Activated naive CD4-positive, alpha-beta T cell treated with anti-CD3 and anti-CD28 coated beads, Interleukin-2, amount 50 U/mL, for 16 hours (primary cell): ENCODE measurements at places on chromosomes 1 and 21.

DNA sequence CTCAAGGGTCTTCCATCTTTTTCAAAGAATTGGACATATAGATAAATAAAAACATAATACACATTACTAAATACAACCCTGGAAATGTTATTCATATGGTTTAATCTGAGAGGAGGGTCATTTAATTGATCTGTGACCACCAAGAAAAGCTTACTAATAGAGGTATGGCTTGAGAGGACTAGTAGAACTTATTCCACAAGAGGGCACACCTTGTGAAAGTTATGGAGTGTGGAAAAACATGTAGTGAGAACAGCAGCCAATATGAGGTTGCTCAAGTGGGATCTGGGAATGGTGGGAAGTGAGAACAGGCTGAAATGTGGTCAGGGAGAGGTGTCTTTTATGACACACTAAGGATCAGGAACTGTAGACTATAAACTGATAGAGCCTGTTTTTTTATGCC, 973.5 kb upstream of the B3GALT2 start:
- no peak for DNase-seq

DNA sequence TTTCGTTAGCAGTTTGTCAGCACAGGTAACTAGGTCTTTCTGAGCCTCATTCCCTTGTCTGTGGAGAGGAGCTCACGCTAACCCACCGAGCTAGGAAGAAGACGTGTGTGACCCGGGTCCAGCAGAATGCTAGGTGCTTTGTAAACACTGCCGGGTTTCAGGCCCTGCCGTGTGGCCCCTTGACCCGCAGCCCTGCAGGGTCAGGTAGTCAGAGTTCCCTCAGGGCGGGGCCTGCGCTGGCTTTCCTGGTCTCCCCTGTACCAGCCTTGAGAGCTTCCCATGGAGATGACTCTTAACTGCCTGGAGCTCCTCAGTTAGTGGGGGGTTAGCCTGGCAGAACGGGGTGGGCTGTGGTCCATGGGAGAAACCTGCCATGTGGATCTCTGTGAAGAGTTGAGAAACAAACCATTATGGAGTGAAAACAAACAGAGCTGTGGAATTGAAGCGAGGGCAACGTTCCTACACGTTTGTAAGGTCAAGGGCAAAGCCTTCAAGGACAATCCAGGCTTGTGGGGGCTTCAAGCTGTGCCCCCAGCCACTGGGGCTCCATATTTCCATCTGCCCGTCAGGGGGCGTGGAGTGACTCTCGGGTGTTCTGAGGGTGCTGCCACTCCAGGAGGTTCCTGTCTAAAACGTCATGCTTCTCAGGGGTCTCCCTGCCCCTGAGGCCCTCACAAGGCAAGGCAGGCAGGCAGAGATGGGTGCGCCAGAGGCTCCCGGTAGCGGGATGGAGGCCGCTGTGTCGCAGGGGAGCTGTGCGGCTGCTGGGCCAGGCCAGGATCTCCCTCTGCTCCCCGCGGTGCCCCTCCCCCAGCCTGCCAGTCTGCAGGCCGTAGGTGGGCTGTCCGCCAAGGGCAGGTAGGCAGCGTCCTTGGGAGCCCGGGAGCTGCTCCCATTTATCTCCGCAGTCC, 23.8 kb downstream of the LHX4 start:
- no peak for DNase-seq

GRCh38 chr1:116389686-116390085, 16.6 kb downstream of the ATP1A1 start:
- no peak for DNase-seq

DNA sequence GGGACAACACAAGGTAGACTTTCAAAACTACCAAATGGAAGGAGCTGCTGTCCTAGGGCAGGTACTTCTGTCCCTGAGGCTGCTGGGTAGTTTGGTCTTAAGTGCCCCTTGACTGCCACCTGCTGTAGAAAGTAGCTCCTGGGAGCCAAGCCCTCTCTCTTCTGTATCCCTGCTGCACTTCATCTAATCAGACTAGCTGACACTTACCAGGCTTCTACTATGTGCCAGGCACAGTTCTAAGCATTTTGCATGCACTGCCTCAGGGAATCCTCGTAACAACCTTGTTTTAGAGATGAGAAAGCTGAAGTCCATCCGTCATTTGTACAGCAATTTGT, 15.9 kb upstream of the SRSF4 start:
- peak; percentile 18 for DNase-seq

DNA sequence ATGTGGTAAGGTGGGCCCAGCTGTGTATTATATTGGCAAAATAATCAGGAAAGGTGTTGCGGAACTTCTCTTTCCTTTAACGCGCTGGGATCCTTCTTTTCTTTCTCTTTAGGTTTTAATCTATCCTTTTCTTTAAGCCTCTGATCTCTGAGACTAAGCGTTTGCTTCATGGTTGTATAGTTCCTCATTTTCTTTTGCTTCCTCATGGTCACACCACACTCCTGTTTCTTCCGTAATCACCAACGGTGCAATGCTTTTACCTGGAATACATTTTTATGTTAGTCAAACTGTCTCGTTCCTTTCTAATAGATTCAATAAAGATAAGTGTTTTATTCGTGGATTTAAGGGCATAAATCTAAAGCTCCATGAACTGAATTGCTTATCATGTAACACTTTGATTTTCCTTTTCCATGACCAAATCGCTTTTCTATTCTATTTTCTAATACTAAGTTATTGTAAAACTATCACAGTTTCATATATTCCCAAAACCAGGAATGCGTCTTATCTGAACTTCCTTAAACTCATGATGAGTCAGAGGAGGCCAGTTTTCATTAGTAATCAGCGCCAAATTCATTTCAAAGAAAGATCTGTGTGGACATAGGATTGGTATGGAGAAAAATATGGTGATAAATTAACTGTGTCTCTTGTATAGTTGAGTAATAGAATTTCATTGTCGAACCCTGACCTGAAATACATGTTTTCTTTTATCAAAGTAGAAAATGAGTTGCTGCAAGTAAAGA, 12.2 kb downstream of the SDCCAG8 start:
- DNase-seq = no peak

DNA sequence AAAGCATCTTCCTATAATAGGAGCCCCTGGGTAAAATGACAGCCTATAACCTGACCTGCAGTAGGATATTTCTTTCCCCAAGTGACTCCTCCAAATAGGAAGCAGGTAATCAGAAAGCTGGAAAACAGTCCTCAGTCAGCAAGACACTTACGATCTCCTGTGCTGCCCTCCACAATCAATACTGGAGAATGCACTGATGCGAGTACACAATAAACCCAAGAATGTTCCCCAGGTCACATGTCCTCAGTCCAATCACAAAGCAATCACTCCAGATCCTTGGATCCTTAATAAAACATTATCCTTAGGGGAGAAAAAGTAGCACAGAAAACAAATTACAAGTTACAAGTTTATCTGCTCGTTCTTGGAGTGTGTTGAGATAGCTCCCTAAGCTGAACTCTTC, 233.1 kb downstream of the SLC45A1 start:
- DNase-seq = peak; percentile 25

DNA sequence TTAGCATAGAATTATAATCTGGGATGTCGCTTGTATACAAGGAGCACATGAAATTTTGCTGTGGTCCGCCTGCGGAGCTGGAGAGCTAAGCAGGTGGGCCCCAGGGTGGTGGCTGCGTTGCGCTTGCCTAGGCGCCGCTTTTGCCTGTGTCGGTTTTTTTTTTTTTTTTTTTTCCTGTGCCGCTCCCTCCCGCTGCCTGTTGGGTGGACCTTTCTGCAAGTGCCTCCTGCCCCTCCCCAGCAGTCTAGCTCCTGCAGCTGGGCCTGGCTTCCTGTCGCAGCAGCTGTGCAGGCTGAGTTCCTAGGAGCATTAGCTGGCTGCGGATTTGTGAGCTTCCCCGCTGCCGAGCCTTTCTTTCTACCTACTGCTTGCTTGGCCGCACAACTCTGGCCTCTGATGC, 20.6 kb downstream of the PYHIN1 start:
- no peak for DNase-seq

- no peak for DNase-seq
Measured at GRCh38 chr1:159743651-159744410, 29.4 kb upstream of the CRP start.

DNA sequence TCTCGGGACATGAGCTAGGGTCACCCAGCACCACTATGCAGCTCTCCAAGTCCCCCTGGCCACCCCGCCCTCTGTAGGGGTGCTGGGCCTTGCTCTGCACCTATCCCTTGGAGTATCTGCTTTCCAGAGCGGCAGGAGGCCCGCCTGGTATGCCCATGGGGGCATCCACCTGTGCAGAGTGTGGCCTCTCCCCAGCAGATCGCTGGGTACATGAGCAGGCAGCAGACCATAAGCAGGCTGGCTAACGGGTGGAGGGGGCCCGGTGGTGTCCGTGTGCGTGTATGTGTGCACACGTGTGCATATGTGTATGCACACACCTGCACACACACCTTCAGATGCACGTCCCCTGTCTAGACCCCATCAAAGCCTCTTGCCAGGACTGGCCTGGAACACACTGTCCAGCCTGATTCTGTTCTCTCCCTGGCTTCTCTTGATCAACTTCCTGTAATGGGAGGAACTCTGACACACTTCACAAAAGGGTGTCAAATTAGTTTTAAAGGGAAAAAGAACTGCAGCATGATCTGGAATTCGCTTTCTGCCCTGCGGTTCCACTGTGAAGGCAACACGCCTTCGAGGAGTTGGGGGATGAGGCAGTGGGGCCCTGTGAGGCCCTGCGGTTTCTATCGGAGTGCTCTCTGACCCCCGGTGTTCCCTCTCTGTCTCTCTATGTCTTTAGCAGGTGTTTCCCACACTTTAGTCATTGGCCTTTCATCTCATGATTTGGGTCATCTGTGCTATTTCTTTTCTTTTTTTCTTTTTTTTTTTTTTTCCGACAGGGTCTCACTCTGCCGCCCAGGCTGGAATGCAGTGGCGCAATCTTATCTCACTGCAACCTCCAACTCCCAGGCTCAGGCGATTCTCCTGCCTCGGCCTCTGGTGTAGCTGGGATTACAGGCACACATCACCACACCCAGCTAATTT, 17.2 kb upstream of the NPHP4 start:
- no peak for DNase-seq

GRCh38 chr1:117143871-117144270, 22.3 kb upstream of the TRIM45 start:
- DNase-seq = no peak

DNA sequence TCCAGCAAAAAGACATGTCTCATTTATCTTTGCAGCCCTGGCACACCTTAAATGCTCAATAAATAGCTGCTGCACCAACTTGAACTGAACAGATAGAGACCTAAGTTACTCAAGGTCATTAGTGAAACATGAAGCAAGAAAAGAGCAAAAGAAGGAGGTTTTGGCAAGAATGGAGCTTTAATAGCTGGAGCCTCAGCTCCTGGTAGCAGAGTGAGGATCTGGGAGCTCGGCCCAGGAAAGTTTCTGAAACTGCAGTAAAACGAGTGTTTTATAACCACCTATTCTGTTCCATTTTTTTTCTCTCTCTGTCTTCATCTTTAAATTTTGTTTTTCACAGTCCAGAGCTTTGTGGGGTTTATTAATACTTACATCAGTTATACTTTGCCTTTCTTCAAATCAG, 207.5 kb downstream of the SETD4 start:
- no peak for DNase-seq

- DNase-seq = no peak
Measured at GRCh38 chr1:115647507-115647906, 5.7 kb downstream of the VANGL1 start.
